Stimulated activated CD4-positive, alpha-beta T cell treated with anti-CD3 and anti-CD28 coated beads, TNF-alpha, amount 100 ng/mL, for 1 hour (primary cell): ENCODE measurements at places on chromosomes 1 and 21.

DNA sequence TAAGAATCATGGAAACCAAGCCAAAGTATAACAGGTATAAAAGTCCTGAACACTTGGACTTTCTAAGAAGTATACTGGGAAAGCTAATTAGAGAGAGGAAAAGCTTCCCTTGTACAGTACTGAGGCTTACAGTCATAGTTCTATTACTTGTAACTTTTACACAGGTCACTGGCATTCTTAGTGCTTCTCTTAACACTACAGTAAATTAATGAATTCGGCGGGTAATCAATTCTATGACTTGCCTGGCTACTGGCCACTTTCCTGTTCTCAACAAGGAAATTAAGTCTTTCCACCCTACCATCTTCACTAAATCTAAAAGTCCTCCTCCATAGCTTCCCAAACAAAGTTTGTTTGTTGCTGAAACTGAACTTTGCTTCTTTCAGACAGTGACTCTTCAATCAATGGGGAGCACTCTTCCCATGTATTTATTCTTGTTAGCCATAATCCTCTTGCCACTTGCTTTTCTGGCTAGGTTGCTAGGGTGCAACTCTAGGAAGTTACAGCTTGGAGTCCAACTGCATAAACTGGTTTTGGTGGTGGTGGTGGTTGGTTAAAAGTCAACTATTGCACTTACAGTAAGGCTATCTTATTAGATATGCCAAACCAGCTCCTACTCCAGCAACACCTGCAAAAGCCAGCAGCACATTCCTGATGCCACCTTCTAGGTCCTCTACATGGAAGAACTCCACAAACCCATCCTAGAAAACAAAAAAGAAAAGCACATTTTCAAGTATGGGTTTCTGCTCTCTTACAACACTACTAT is 2.4 kb downstream of the MCL1 start:
- DNase-seq: no peak

DNA sequence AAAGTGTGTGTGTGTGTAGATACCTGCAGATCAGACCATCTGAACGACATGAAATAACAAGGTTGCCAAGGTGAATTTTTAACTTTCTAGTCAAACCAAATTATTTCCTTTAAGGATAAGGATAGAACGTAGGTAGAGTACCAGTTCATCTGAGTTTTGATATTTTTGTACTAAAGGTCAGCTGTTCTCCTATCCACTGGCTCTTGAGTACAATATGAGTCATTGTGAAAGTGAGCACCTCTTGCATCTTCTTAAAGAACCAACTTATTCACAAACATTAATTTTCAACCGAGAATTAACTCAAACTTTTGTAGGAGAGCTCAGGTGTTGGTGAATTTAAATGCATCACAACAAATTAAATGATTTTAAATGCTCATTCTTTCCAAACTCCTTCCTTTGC is 71.5 kb downstream of the IFI44 start:
- no peak for DNase-seq

DNA sequence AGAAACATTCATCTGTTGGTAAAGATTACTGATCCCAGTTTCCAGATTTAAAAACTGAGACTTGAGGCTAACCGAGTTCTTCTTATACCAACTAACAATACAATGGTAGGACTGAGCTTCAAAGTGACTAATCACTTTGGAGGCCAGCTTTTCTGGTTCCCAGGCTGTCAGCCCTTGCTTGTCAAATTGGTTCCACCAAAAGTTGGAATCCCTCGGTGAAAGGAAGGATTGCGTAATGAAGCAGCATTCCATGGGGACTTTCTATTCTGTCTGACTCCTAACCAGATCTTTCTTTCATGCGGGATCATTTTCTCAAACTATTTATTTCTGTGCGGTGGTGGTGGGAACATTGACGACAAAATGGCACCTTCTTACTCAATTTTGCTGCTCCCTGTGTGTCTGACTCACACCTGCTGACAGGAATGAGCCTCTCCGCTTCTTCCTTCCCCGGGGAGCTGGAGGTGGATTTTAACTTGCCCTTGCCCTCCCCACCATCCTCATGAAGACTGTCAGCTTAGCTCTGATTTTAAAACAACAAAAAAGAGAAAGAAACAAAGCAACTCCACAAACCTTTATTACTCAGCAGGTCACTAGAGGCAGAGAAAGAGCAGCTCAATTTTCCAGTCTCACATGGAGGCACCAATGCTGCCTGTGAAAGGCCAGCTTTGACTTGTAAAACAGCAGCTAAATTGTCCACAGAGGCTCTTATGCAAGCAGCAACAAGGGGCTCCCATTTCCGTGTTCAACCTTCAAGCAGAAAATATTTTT is 32.9 kb upstream of the RASAL2 start:
- DNase-seq: no peak

DNA sequence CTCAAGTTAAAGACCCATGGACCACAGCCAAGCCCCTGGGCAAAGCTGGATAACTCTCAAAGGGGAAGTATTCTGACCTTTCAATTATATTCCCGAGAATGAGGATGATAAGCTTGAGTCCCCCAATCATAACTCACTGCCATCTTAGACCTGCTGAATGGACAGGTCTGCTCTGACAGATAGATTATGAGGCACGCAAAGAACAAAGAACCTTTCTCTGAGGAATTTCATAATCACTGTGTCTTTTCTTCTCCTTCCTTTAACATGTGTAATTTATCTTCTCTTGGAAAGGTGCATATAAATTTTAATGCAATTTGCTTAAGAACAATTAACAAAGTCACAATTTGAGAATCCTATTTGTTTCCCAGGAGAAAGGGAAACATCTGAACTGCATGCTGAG is 22.0 kb downstream of the PIGM start:
- DNase-seq: no peak

DNA sequence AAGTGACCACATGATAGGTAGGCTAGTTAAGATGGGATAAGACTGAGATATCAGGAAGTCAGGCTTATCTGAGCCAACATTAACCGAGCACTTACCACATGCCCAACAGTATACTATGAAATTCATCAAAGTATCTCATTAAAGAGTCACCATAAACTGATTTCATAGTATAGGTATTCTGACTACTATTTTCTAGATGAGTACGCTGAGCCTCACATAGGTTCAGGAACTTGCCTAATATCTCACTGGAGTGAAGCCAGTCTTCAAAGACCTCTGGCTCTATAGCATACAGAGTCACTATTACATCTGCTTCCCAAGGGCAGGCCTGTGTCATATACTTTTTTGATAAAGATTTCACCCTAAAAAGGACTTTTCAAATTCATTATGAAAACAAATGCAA is 115.6 kb upstream of the NGF start:
- DNase-seq: no peak

- DNase-seq: no peak
Measured at GRCh38 chr1:244138399-244138798, 87.3 kb downstream of the ZBTB18 start.

- DNase-seq: no peak
Measured at GRCh38 chr1:227913764-227914721, 33.7 kb downstream of the WNT9A start.

- DNase-seq: peak; percentile 75
Measured at GRCh38 chr1:151346769-151347522, at the start of gene RFX5. Gene RFX5, minus strand, starts transcription at chr1:151347252. Its CDS starts 932 bp downstream, at chr1:151346320.

- no peak for DNase-seq
Measured at GRCh38 chr1:7501723-7502603, 269.1 kb upstream of the VAMP3 start.

DNA sequence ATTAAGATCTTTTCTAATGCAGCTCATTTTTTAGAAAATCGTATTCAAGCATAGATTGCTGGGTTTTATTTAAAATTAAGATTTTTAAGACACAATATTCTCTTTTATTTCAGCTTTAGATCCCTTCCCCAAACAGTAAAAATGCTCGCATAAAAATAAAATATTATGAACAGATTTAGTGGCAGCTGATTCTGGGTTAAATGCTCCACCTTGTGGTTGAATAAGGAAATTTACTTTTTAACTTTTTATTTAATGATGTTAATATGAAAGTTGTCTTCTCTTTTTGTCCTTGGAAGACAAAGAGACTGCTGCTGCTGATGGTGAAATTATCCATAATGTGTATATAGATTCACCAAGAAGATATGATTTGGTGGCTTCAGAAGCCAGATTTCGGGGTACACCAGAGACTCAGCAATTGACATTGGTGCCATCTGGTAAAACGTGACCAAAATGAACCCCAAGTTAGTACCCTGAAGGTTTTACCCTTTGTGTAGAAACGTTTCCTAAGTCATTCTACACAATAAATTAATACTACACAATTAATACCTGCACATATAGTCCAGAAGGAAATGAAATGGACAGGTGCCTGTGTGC is 128.0 kb downstream of the ADAMTS1 start:
- DNase-seq: no peak

DNA sequence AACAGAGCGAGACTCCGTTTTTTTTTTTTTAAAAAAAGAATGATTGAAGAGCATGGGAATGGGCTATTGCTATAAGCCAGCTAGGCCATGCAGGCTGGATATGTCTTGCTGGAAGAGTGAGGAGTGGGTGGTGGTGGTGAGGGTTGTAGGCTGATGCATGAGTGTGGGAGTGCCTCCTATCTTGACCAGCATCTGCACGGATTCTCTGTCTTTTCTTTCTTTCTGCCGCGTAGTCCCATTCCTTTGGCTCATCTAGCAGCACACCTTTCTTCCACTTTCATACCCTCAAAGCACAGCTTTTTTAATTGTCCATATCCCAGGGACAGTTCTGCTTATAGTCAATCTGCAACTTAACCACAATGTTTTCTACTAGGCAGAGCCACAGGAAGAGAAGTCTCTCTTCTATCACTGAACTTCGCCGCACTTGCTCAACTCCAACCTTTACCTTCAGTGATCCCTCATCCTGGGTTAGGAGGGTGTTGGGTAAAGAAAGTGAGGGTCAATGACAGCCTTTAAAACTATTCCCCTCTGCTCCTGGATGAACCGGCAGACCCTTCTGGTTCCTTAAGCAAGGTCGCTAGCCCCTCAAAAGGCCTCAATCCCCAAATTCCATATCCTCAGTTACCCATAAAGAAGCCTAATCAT is 15.2 kb downstream of the ADCY10 start:
- no peak for DNase-seq

DNA sequence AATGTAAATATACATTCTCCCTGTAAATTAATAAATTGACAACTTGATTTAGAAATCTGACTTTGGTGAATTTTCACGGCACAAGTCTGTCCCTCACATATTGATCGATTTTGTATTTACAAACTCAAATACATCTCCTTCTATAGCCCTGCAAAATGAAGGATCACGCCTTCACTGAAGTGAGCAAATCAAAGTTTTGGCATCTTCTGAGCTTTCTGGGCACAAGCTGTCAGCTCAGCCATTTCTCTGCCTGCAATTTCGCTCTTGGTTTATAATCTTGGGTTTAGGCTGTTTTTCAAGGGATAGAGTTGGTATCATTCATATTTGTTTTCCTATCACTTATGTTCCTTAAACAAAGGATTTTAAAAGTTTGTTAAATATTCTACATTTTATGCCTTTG is 25.8 kb downstream of the ANP32E start:
- DNase-seq: no peak

GRCh38 chr1:112761714-112762480 is 46.8 kb upstream of the PPM1J start:
- DNase-seq: no peak

DNA sequence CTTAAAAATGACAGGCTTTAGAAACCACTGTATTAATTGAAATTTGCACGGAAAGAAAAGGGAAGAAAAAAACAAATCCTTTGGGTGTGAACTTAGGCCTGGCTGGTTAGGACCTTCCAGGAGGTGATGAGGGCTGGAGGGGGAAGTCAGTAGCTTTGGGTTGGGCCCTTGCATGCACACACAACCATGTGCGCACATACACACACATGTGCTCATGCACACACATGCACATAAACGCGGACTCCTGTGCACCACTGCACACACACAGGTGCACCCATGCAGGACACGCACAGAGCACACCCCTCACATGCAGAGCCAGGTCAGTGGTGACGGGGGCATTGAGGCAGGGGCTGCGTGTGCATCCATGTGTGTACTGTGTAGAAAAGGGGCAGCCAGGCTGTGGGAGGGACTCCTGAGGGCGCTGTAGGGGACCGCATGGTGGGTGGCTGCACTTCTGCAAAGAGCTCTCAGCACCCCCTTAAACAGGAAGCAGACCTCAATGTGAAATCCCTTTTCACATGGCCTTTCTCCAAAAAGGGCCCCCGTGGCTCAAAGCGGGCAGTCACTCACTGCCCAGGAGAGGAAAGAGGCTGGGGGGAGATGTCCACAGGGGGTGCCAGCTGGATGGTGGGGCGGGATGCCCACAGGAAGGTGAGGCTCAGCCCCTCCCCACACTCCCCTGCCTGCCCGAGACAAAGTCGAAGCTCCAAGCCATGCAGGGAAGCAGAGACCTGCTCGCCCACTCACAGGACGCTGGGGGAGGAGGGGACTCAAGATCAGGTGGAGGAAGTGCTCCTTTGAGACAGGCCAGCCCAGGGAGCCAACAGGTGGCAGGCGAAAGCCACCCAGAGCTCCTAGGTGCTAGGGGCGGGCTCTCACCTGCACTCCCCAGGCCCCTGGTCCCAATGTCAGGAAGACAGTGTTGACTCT is 95.2 kb downstream of the ITPKB start:
- no peak for DNase-seq

DNA sequence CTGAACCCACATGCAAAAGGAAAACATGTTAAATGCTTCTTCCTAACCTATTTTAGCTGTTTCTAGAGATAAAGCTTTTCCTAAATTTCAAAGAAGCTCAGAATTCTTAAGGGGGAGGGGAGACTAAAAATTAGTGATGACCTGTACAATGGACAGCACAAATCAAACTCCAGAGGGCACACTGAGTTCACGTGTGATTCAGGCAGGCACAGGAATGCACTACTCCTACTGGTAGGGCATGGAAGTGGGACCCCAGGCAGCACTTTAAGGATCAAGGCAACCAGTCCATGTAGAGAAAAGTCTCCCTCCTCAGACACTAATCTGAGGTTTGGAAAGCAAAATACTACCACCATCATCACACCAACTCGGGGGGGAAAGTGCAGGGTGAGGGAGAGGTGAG is 31.3 kb upstream of the CLCA4 start:
- no peak for DNase-seq

- DNase-seq: no peak
Measured at GRCh38 chr1:174036798-174037197, 14.6 kb upstream of the RC3H1 start.

DNA sequence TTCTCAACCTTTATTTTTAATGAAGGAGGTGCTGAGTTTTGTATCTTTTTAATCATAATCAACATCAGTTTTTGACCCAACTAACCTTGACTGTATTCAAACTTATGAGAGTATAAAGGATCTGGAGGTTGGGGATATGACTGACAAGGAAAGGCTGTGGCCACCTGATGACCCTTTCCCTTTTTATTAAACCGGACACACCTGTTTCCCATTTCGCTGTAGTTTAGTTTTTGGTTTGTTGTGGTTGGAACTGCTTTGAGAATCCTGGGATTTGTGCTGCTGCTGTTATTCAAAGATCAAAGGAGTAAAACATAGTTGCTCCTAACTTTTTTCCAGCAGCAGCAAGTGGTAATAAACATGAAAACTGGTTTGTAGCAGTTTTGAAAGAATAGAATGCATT is 12.4 kb downstream of the PRPF38A start:
- no peak for DNase-seq

DNA sequence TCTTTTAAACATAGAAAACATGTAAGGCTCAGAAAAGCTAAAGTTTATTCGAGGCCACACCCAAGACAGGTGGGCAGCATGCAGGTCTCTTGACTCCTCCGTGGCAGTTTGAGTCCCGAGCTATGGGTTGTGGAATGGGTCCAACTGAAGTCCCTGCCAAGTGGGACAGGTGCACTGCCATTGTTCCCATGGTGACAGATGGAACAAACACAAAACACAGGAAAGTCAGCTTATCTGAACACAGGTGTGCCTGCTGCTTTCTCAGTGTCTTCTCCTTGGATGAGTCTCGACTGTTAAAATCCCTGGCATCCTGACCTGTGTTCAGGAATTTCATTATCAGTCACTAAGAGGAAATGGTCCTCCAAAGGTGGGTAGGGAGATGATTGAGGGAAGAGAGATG is 99.0 kb upstream of the RAB4A start:
- no peak for DNase-seq
